ENCODE measurements at places on chromosomes 7 and 10.

DNA sequence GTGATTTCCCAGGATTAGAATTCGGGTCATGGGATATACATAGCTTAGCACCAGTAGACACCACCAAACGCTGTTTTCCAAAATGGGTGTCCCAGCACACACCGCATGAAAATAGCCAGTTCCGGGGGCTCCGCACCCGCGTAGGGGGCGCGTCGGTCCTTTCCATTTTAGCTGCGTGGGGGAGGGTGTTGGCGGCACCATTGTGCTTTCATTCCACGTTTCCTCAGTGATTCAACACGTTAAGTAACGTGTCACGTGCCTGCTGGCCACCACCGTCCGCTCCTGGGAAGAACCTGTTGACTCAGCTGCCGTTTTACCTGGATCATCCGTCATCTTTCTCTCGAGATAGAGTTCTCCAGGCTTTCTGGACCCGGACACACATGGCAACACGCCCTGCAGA is 25.6 kb upstream of the ADGRA1 start:
- no peak for DNase-seq

DNA sequence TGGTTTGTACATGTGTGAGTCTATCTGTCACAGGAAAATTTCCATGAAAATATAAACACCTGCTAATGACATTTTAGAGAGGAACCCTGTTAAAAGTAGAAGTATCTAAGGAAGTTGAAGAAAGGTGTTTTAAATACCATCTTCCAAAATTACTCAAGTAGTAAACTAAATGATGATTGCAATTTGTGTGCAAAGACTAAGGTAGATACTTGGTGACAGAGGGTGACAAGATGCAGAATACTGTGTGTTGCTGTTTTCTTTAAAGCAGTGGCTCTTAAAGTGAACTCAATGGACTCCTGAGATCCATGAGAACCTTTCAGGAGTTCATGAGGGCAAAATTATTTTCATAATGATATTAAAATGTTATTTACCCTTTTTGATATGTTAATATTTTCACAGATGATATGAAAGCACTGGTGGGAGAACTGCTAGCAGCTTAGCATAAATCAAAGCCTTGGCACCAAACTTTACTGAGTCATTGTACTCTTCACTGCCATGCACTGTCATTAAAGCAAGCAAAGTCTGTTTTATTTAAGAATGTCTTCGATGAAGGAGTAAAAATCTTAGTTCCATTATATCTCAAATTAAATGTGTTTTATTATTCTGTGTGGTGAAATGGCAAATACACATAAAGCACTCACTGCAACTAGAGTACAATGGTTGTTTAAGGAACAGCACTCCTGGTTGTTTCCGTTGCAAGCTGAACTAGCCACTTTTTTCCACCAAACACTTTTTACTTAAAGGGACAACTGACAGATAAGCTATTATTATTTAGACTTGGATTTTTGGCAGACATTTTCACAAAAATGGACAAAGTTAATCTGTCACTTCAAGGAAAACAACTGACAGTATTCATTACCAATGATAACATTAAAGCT is 133.7 kb downstream of the LRRN3 start:
- no peak for DNase-seq

DNA sequence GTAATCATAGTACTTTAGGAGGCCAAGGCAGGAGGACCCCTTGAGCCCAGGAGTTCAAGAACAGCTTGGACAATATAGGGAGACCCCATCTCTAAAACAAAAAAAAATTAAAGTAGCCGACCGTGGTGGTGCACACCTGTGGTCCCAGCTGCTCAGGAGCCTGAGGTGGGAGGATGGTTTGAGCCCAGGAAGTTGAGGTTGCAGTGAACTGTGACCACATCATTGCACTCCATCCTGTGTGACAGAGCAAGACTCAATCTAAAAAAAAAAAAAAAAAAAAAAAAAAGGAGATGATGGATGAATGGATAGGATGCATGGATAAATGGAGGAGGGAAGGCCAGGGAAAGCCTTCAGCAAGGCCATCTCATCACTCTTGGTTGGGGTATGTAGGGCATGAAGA is 33.4 kb upstream of the BMPR1A start:
- peak; percentile 32 for DNase-seq

- DNase-seq: no peak
These were observed 1351.3 kb upstream of the SORCS1 start for GRCh38 chr10:108515821-108516220.

DNA sequence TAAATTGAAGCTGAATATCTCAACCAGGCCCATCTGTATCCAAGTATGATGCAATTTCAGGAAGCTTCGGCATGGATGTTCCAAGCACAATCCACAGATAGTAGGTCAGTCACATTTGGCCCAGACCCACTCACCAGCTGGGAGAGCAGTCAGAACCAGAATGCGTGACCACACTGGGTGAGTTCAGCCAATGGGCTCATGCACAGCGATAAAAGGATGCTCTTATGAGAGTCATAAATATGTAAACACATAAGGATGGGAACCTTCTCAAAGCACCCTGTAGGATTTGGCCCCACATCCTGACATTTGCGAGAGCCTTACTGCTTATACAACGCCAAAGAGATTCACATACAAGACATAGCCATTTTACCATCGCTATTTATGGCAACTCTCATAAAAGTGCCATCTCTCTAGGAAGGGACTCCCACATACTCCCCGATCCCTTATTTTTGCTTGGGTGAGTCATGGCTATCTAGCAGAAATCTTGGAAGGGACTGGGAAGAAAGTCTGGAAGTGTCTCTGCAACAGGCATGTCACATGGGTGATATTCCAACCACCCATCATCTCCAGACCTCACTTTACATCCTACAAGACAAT is 3.0 kb downstream of the AFAP1L2 start:
- no peak for DNase-seq

DNA sequence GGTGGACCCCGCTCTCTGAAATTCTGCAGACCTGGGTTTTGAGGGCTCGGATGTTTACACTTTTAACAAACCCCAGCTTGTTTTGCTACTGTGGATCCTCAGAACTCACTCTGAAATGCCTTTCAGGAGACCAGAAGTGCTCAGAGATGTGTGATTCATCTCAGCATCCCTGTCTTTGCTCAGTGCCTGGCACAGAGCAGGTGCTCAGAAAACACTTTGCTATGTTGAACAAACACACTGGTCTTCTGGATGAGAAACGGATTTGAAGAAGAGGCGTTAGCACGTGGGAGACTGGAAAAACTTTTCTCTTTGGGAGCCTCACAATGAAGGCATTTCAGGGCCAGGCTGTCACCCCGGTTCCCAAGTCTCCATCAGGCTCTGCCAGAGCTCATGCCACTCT is 53.3 kb downstream of the SH3PXD2A start:
- DNase-seq: no peak

GRCh38 chr7:50348469-50349162 is 44.1 kb downstream of the IKZF1 start:
- DNase-seq: no peak

- no peak for DNase-seq
These were observed 849 bp downstream of the LRRN3 start for GRCh38 chr7:111091593-111092358.

- no peak for DNase-seq
These were observed 25.6 kb downstream of the IRF5 start for GRCh38 chr7:128963327-128963757.

DNA sequence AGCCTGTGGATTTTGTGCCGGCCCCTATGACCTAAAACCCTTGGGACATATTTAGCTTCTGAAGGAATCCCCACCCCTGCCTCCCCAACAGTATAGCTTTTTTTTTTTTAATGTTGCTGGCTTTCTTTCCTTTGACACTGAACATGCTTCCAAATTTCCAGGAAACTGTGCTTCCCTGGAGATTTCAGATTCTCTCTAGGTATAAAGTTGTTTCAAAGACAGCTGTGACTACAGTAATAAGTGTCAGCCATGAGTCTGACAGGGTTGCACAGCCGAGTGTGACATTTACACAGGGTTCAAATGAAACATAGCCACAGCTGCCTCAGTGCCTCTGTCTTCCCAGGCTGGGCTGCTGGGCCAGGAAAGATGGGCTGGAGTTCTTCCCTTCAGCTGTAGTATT is 466.6 kb upstream of the COBL start:
- DNase-seq: no peak

GRCh38 chr7:85413718-85414117 is 226.9 kb upstream of the SEMA3D start:
- no peak for DNase-seq

DNA sequence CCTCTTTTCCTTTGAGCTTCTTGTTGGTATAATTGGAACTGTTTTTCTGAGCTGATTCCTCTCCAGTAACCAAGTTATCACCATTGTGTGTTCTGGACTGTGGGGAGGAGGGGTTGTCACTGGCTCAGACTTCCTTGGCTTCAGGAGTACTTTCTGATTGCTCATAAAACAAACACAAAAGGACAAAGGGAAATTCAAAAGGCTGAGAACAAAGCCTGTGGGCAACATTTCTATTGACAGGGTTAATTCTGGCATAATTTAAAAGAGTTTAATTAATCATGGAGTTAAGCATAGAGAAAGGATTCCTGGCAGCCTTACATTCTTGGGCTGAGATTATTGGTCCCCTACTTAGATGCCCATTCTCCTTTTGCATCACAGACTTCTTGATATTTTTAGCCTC is 222.9 kb upstream of the KMT2E start:
- DNase-seq: no peak

DNA sequence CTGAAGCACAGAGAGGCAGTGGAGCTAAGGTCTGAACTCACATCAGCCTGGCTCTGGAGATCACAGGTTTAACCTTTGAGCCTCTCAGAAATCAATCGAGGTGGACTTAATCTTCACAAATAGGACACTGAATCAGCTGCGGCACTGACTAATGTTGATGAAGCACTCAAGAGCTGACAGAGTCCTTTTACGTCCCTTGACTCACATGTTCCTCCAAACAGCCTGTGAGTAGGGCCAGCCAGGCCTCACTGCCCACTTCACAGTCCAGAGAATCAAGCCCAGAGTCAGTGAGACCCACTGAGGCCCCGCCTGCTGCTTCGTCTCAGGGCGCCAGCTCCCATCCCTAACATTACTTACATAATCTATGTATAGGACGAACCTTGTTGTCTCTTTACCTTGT is 63.1 kb downstream of the TNS3 start:
- no peak for DNase-seq

DNA sequence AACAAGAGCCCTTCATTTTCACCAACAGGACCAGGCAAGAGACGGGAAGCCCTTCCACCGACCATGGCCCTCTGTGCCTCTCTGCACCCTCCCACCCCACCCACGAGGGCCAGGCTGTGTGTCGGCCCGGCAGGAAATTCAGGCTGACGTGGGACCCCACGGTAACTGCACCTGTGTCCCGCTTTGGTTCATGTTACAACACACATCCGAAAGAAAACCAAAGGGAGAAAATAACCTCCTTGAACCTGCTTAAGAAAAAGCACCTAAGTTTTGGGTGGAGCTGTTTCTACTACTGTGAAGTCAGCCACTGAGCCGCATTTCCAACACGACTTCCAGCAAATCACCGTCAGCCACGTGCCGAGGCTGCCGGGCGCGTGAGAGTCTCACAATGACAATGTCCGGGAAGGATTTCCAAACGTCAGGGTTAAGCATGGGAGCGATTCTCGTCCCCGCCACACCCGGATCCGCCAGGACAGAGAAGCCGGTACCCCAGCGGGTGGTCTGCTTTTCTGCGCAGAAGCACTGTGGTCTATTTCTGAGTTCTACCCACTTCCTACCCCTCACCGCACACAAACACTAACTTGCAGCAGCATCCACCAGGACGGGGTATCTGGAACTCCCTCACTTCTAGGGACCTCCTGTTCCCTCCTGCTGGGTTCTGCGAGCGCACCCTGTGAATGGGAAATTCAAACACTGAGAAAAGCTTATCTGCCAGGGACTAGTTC is 36.6 kb downstream of the AMZ1 start:
- no peak for DNase-seq

DNA sequence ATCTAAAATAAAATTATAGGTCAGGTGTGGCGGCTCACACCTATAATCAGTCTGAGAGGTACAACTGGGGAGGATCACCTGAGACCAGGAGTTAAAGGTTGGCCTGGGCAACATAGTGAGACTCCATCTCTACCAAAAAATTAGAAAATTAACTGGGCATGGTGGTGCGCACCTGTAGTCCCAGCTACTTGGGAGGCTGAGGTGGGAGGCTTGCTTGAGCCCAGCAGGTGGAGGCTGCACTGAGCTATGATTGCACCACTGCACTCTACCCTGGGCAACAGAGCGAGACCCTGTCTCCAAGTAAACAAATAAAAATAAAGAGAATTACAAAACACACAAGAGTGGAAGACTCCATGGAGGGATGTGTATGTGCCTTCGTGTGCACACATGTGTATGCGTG is 171.5 kb downstream of the PARD3 start:
- no peak for DNase-seq

DNA sequence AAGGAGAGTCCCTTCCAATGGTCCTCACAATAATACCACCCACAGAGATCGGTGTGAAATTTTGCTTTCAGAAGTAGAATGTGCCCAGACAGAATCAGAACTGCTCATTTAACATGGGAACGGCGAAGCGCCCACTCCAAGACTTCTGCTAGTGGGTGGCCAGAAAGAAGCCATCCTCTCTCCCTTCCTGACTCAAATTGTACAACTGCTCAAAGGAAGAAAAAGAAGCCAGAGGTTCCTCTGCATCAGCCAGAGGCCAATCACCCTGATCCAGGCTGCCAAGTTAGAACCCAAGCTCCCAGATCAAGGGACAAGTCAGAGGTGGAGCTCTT is 23.3 kb downstream of the NUDCD3 start:
- DNase-seq: no peak

GRCh38 chr7:131787101-131787500 is 230.7 kb upstream of the PODXL start:
- no peak for DNase-seq

- no peak for DNase-seq
These were observed 21.0 kb downstream of the GNA12 start for GRCh38 chr7:2823130-2823529.

- peak; percentile 12 for DNase-seq
These were observed 244.3 kb downstream of the MTERF1 start for GRCh38 chr7:91636129-91636724.

DNA sequence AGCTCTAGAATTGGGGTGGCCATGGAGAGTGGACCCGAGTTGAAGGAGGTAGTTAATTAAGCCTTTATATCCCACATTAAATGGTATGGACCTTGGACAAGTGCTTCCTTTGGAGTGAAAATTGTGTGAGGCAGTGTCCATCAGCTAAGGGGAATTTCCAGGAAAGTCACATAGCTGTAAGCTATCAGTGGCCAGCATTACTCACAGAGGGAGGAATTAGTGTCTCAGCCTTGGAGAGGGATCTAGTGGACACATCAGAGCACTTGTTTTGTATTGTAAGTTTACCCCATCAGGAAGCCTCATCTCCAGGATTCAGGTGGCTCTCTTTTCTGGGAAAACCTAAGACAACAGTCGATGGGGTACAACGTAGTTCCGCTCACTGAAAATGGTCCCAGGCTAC is 416.7 kb downstream of the TFEC start:
- no peak for DNase-seq

GRCh38 chr10:6069081-6069931 is 7.1 kb upstream of the IL2RA start:
- DNase-seq: peak; percentile 49

GRCh38 chr7:96832092-96832662 is 122.5 kb upstream of the SEM1 start:
- no peak for DNase-seq

GRCh38 chr7:31074120-31074383 is 21.9 kb downstream of the ADCYAP1R1 start:
- DNase-seq: no peak

Data from activated CD4-positive, alpha-beta T cell treated with anti-CD3 and anti-CD28 coated beads, Interleukin-2, amount 10 ng/mL, durations not matched to agents 7 days and 5 days (primary cell).